Activated T-helper 1 cell treated with anti-CD3 and anti-CD28 coated beads, Interleukin-2, amount 50 U/mL, for 16 hours (primary cell): ENCODE measurements at places on chromosomes 13 and 19.

DNA sequence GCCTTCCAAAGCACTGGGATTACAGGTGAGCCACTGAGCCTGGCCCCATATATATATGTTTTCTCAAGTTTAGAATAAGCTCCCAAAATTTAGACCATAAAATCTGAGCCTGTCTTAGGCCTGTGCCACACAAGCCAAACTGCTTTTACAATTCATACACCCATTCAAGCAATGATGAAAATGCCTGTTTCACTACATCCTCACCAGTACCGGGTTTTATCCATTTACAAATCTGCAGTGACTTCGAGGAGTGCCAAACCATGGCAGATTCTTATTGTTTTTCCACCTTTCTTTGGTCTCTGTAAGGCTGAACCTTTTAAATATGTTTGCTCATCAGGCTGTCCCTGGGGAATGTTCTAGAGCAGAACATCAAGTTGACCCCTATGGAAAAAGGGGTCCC, 9.6 kb upstream of the NFIC start:
- no peak for DNase-seq

DNA sequence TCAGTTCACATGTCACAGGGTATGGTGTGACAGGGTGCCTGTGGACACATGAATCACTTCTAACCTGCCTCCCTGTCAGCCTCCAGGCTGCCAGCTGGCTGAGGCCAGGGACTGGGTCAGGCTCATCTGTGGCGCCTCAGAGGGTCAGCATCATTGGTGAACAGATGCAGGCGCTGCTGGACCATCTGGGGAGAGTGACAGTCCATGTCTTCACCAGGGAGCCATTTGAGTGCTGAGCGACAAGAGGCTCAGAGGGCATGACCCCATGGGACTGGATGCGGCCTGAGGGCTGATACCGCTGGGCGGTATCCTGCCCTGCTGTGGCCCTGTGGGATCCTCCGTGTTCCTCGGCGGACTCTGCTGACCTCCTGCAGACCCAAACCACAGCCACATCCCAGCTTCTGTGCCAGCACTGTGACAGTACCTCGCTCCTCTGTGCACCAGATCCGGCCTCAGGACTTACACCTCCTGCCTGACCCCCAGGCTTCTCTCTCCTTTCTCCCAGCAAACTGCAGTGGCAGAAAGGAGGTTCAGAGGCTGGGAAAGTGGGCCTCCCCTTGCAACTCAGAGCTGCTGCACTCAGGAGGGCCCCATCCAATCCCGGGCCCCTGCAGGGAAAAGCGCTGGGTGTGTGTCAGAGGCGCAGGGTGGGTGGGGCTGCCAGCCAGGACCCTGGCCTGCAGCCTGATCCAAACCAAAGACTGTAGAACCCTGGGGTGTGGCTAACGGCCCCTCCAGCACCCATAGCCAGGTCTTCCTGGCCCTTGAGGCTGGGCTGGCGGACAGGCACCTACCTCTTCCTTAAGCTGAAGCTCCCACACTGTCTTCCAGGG, 10.2 kb downstream of the ACTMAP start:
- DNase-seq = no peak

GRCh38 chr19:42303101-42303464, 659 bp upstream of the PAFAH1B3 start:
- DNase-seq = no peak

DNA sequence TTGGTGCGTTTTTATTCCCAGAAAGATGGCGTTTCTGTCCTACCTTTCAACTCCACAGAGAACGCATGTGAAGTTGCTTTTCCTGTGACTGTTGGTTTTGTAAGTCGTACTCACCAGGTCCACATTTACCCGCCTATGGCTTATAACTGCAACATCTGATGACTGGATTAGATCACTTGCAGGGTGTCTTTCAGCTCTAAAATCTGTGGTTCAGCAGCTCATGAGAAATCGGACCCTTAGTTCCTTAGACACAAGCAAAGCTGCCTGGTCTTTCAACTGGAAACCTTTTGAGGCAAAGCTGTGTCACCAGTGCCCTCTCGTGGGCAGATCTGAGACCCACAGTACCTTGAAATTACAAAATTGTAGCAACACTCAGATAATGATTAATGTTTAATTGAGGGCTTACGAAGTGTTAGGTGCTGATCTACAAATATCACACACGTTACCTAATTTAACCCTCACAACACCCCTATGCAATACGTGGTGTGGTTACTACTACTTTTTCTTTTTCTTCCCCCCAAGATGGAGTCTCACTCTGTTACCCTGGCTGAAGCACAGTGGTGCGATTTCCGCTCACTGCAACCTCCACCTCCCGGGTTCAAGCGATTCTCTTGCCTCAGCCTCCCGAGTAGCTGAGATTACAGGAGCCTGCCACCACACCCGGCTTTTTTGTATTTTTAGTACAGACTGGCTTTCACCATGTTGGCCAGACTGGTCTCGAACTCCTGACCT, 65.4 kb downstream of the RUBCNL start:
- peak; percentile 41 for DNase-seq

- DNase-seq = peak; percentile 44
Observed at GRCh38 chr19:19385896-19386869, 19.3 kb upstream of the GATAD2A start.

GRCh38 chr19:36266375-36266961, 51.6 kb downstream of the ZNF146 start:
- DNase-seq = no peak
